ENCODE measurements at places on chromosomes 3 and 15.

DNA sequence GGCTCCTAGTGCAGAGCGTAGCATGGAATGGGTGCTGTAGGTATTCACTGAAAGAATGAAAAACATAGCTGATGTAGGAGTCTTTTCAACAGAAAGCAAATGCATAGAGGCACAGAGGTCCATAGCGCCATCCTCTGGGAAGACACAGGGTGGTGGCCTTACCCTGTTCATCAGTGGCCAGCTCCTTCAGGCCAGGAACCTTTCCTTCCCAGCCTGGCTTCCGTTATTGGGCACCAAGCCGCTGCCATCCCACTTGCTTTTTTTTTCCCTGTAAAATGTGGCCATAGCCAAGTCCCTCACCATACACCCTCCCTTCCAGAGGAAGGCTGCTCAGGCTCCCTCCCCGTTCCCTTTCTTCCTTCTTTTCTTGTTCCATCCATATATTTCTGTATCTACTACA lies 118.1 kb downstream of the ZNF621 start:
- no peak for DNase-seq

- DNase-seq: no peak
Measured at GRCh38 chr3:184448321-184449160, 68.7 kb downstream of the CHRD start.

DNA sequence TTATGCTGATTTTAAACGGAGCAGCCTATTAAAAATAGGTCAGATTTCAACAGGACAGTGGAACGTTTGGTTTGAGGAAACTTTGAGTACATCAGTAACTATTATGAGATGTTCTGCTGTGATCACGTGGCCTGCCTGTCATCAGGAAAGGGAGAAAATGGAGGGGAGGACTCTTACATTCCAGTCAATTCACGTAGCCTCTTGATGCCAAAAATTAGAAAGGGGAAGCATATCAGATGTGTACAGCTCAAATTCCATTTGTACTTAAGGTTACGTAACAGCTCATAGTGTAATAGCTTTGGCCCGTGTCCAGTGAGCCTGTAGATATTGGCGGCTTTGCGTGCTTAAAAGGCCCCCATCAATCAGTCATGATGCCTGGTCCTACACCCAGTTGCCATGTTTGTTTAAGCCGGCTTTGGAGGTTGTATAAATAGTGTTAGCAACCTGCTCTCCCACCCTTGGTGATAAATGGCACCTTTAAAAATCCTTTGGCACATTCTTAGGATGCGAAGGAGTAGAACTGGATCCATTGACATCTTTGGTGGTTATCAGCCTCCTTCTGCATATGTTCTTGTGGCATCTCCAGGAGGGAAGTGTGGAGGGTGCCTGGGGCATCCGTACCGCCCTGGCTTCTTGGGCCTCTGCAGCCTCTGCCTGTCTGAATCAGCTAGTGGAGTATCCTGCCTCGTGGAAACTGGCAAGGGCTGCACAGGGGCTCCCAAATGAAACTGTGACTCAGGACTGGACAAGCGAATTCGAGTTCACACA lies 163.9 kb downstream of the THSD4 start:
- no peak for DNase-seq

DNA sequence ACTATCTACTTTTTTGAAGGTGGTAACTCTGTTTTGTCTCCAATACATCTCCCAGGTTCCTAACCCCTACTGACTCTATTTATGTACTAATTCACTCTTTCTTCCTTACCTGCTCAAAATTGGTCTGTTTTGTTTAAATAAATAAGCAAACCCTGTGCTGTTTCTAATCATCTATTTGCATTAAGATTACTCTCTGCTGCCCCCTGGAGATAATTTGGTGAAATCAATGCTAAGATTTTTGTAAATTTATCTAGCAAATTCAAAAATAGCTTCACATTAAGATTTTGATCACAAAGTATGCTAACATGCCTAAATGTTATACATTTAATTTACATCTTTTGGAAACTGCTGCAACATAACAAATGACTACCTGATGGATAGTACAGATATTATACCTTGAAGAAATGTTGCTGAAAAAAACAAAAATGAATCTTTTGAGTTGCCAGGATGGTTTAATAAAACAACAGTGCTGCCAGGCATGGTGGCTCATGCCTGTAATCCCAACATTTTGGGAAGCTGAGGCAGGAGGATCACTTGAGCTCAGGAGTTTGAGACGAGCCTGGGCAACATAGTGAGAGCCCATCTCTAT lies 4.4 kb upstream of the CD200R1 start:
- DNase-seq: peak; percentile 35

- DNase-seq: no peak
Measured at GRCh38 chr3:177561365-177561764, 364.1 kb upstream of the TBL1XR1 start.

GRCh38 chr3:160638184-160638583 lies 38.8 kb upstream of the ARL14 start:
- no peak for DNase-seq

- no peak for DNase-seq
Measured at GRCh38 chr3:197854596-197855343, 63.7 kb downstream of the LRCH3 start.

DNA sequence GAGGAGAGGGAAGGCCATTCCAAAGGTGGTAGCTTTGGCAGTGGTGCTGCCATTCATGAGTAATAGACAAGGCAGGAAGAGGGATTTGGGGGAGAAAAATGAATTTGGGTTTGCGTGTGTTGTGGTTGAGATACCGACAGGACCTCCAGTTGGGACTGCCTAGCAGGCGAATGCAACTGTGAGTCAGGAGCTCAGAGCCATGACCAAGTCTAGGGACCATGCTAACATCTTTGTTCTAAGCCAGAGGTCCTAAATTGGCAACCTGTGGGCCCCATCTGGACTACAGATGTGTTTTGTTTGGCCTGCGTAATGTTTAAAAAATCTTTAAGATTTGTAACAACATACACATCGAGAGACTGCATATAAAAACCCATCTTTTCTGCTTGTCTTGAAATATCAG lies 61.6 kb downstream of the SAMMSON start:
- DNase-seq: no peak

DNA sequence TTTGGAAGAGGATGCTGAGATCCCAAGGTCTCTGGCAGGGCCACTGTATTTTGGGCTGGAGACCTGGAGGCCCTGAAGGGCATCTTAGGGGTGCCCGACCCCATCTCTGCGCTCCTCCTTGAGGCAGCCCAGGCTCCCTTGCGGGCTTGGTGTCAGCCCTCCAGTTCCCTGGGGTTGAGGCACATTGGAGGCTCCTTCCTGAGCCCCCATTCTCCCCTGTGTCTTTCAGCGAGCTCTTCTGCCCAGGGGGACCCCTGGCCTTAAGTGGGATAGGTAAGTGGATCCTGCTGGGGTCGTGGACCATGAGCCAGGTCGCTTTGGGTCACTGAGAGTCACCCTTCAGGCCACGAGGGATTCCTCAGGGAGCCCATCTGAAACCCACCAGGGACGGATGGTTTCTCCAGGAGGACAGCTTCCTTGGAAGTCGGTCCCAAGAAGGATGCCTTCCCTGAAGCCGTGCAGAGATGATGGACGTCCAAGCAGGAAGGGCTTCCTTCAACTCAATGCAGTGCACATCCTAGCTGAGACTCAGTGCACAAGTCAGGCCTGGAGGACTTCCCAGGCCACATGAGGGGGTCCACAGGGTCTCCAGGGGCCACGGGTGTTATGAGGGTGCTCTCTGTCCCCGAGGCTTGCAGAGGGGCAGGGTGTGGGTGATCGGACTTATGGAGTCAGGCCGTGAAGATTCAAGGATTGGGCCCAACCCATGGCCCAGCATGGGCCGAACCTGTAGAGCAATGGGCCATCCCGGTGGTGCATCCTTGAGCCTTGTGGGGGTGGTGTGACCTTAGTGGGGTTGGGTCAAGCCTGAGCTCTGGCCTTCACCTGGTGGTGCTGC lies 224.3 kb downstream of the SNRPN start:
- no peak for DNase-seq

- DNase-seq: no peak
Measured at GRCh38 chr3:14614189-14614588, 37.4 kb upstream of the CCDC174 start.

DNA sequence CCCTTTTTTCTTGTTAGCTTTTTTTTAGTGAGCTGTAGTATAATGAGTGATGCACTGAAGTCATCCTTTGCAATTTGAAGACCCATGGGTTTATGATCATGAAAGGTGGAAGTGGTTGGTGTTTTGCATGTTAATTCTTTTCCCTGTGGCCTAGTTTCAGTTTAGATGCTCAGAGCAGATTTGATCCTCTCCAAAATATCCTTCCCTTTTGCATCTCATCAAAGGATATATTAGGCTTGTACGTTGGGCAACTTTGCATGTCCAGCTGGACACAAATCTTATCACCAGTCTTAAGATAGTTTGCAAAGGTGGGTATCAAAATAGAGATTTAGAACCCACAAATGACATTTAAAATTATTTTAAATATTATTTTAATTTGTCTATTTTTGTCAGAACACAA lies 72.7 kb downstream of the MYRIP start:
- no peak for DNase-seq

DNA sequence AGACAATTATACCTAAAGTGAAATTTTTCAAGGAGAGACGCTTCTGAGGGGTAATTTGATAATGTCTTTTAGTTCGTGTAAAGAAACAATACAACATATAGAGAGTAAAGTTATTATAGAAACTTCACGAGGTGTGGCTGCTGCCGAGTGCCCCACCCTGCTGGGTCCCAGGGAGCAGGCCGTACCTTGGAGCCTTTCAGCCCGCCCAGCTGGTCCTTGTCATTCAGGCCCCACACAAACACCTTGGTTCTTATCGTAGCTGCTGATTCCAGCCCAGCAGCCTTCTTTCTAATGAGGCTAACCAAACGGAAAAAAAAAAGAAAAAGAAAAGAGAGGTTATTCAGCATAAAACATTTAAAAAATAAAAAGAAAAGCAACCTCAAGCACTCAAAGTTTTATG lies 83.1 kb upstream of the OCA2 start:
- DNase-seq: no peak

DNA sequence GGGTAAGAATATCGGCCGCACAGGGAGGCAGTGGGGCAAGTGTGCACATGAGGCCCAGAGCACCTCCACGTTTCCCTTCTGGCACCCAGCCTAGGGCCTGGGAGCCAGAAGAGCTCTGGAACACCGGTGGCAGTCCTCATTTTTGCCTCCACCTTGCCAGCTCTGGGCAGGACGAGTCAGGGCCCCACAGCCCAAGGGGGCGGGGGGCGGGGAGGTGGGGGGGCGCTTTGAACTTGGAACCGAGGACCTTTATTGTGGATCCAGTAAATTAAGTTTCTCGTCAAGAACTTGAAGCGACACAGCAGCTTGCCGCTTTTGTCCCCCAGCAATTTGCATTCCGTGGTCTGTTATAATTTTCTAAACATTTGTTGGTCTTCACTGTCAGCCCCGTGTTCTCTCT lies 66.8 kb downstream of the SLC6A11 start:
- no peak for DNase-seq

- no peak for DNase-seq
Measured at GRCh38 chr3:189122110-189122509, 49.7 kb upstream of the TPRG1 start.

GRCh38 chr3:49593041-49593440 lies 38.8 kb downstream of the BSN start:
- no peak for DNase-seq

DNA sequence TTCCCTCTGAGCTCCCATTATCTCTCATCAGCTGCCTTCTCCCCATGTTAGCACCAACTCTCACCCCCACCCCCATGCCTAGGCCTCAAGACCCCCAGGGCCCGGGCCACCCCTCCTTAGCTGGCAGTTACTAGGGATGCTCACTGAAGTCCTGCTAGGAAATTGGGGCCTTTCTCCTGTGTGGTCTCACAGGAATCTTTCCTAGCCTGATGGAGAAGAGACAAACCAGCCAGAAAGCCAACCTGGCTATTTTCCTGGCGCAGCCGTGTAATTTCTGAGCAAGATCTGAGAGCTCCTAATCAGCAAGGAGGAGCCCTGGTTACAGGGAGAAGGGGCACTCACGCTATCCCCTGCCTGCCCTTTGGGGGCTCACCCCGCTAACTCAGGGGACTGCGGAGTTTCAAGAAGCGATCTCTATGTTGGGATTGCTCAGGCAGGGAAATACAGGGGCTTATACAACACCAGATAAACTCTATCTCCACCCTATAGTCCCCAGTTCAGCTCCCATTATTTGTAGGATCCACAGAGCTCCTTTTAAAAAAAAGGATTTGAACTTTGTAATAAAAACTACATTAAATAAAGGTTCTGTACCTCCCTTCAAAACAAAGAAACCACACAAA lies 25.2 kb downstream of the NR2F2 start:
- no peak for DNase-seq

DNA sequence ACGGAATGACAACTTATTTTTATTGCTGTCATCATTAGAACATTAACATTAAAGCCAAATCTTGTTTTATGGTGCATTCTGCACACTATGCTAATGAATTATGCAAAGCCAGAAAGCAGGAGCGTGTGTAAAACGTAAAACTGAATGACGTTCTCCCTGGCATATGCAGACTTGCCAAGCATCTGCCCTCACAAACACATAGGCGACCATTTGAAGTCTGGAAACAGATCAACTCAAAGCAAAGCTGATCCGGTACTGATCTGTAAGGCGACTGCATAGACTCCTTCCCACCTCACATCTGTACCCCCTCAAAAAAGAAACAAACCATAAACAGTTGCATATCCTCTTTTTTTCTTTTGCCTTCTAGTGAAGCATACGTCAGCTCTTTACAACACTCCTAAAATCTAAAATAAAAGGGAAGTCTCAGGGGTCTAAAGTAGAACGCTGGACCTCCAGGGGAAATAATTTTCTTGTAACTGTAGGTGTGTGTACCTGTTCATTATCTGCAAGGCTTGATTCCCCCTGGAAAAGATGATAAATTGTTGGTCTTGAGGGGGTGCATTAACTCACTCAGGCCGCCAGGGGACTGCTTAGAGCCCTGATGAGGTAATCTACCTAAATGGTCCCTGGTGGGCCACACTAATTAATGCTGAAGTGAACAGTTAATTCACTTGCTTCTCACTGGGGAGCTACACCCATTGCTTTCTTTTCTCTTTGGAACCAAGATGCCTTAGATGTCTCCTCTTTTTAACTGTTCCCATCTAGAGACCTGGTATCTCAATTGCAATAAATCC lies 231.4 kb downstream of the CDIN1 start:
- no peak for DNase-seq

DNA sequence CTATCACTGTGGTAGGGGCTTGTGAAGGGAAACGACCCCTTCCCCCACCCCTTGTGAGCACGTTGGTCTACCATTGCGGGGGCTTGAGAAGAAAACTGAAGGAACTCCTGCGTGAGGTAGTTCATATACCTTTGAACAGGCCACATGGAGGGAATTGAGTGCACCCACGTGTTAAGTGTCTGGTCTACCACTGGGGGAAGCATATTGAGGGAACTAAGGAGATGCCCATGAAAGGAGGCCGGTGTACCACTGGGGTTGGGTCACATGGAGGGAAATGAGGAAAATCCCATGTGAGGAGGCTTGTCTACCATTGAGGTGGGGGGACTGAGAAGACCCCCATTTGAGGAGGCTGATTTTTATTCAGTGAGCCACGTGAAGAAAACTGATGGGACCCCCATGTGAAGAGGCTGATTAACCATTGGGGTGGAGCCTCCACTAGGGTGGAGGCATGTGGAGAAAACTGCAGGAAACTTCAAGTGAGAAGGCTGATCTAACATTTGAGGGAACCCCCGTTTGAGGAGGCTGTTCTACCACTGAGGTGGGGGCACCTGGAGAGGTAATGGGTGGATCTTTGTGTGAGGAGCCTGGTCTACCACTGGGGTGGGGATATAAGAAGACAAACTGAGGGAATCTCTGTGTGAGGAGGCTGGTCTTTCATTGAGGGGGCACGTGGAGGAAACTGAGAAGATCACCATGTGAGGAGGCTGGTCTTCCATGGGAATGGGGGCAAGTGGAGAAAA lies 163.2 kb downstream of the FBLN2 start:
- DNase-seq: no peak

Measured in pons (tissue), 1 donor.